Umbilical cord (tissue), 2 donors: ENCODE measurements at places on chromosomes 2 and 18.
A peak's percentile ranks its signal among the peaks of the same experiment; 100 is the strongest.

DNA sequence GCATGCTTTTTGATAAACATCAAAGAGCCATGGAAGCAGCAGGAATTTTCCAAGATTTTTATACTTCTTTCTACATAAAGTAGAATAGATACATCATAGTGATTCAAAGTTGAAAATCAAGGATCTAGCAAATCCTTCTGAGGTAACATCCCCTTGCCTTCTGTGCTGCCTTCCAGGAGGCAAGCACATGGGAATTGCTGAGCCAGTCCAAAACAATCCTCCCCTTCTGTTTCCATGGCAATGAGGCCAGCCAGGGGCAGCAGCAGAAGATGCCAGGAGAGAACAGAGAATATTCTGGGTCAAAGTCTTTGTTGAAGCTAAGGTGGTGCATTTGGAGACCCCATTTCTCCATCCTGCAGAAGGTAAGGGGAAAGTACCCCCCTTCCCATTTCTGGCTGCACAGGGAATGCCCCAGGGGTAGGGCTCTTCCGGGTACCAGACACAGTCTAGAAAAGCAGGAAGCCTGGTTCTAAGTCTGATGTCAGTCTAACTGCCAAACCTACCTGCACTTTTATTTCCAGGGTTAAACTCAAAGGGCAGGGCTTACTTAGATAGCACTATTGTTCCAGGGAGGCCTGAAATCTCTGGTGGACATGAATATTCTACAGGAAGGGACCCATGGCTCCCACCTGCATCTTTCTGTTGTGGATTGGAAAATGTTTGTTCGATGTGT, 22.1 kb downstream of the CENPA start:
- DNase-seq: peak; percentile 74

- no peak for DNase-seq
Observed at GRCh38 chr2:12733846-12734245, 17.1 kb downstream of the TRIB2 start.

DNA sequence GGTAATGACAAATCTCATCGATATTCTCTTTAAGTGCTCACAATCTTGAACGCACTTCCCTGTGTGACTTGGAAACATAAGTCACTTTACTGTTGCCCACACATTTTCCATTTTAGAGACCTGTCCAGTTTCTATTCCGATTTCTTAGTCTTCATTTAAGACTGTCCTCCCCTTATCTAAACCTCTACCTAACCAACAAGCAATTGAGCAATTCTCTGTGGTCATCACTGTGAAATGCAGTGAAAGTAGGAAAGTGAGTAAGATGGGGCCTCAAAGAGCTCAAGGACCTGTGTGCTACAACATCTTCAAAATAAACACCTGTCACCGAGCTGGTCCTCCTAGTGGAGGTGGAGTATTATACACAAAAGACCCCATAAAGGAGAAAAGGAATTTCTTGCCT, 184.4 kb downstream of the CNTNAP5 start:
- no peak for DNase-seq

DNA sequence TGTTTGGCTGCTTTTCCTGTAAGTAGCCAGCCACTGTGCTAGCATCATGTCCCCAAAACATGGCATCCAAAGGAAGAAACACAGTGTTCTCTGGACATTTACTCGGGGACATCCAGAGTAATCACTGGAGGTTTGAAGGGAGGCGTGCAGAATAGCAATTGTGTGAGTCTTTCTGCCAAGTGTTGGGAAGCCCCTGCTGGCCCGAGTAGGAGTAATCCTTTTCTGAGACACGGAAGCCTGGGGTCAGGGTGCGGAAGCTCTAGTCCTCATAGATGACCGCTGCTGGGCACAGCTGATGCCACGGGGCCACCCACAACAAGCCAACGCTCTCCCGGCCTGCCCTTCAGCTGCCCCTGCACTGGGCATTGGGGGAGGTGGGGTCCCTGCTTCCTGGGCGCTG, 24.8 kb upstream of the HDAC4 start:
- DNase-seq: no peak

DNA sequence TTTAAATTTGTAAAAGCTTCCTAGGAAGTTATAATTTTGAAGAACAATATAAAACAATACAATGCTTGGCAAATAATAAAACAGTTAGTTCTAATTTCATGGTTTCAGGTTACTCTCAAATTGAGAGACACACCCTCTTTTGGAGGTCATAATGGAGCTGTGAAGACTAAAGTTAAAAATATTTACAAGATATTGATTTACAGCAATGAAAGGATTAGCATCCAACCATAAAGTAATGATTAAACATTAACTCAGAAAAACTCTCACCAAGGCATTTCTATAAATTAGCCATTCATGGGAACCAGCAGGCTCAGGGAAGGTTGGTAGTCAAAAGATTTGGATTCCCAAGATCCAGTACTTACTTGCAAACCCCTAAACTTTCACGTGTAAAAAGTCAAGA, 6.4 kb downstream of the DPP4 start:
- DNase-seq: no peak

DNA sequence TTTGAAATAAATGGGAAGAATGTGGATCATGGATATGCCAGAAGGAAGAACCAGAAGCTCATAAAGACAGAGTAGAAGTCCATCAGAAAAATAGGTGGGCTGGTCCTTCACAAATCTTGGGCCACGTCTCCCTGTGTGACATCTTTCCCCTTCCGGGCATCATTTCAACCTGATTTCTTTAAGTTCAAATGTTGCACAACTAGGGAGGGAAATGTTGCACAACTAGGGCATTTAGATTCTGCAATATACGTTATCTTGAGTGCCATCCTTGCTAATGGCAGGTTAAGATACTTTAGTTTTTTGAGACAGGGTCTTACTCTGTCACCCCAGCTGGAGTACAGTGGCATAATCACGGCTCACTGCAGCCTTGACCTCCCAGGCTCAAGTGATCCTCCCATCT, 129.6 kb downstream of the CERS6 start:
- DNase-seq: no peak

DNA sequence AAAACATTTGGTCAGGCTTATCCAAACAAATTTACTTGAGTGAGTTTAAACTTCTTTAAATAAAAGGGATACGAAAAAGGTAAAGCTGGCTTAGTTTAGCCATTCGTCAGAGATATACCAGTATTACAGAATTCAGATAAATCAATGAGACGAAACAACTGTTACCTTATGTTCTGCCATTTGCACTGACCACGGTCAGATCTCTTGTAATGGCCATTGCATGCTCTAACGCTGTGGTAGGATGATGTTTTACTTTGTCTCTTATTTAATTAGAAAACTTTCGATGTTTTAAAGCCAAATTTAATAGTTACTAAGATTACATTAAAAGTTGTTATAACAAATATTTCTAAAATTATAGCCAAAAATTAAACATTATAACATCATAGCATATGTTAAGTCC, 1.5 kb downstream of the C18orf54 start:
- DNase-seq: no peak
